ENCODE measurements at places on chromosomes 7 and 10. TPM values are rescaled to one million over a fixed set of nuclear protein-coding genes. Genes with fewer than 3 reads are reported as not detected.

ACTR3C gene
- 6.5 TPM for total RNA-seq

FFAR4 gene
- 0.16 TPM for total RNA-seq

OPN4 gene
- not detected for total RNA-seq

ACSM6 gene
- 0.48 TPM for total RNA-seq

PRKAG2 gene
- total RNA-seq = 37.9 TPM

ZNF518A gene
- 101 TPM for total RNA-seq

PARP12 gene
- total RNA-seq = 33.0 TPM

OR6B1 gene
- not detected for total RNA-seq

GRCh38 chr10:123655751-123656150 is 10.4 kb upstream of the GPR26 start:
- no peak for DNase-seq

DNA sequence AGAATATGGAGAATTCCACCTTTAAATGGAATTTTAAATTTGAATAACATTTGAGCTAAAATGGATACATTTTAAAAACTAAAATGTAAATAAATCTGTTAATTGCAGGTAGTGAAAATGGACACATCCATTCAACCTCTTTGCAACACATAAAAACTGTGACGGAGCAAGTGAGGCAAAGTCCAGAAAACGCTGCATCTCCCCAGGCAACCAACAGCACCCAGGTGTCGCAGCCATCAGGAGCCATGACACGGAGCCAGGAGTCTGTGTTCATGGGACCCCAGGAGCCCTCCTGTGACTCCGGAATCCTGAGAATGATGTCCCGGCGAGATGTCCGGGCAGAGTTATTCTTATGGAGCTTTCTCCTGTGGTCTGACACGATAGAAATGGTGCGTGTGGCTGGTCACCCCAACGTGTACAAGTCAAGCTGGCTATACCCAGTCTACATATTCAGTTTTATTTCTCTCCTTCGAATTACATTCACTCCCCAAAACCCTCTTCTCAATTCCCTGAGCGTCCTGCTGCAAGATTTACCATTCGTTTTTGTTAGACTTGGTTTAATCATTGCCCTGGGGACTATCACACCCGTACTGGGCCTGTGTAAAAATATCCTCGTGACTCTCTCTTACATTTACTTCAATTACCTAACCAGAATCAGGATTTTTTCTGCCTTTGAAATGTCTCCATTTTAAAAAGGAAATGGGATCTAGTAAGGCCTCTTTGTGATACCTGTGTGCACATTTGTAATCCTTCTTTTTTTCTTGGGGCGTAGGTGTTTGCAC is 13.1 kb upstream of the MRC1 start:
- DNase-seq = no peak

GRCh38 chr7:33185786-33186185 is 56.4 kb downstream of the BBS9 start:
- peak; percentile 8 for DNase-seq

DNA sequence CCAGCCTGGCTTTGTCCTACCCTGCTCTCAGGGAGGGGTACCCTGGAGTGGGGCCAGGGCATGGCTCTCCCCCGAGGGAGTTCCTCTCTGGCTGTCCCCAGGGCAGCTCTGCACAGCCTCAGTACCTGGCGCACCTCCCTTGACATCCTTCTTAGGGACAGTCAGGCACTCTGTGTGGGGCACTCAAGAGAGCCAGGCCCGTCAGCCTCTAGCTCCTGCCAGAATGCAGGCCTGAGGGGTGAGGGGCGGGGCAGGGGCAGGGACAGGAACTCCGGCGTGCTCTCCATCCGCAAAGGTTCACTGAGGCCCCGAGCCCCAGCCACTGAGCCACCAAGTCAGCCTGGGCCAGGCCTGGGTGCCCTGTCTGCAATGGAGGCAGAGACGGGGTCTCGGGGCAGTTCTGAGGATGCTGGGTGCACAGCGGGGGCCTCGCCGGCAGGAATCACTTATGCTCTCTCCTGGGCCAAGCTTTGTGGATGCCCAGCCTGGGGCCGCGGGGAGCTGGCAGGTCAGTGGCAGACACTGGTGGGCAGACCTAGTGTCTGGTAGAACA is 10.1 kb downstream of the LIMK1 start:
- no peak for DNase-seq

- no peak for DNase-seq
Observed at GRCh38 chr10:75495434-75496190, 64.2 kb downstream of the LRMDA start.

GRCh38 chr10:68442971-68443370 is 28.8 kb downstream of the DNA2 start:
- DNase-seq = no peak

DNA sequence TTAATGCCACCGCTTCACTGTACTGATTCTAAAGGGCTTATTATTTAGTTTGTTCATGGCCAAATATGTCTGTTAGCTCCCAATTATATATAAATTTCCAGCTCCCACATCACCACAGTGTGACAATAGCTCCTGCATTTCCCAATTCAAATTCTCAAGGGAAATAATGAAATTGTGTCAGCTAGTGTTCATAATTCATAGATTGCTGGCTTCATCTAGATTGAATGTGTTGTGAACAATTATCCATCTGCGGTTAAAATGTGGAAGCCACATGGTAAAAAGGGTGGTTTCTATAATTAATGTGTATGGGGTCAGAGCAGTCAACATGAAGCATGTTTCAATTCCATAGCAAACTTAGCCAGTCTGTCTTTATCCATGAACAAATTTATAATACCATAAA is 154.3 kb downstream of the SEMA3E start:
- DNase-seq = no peak

DNA sequence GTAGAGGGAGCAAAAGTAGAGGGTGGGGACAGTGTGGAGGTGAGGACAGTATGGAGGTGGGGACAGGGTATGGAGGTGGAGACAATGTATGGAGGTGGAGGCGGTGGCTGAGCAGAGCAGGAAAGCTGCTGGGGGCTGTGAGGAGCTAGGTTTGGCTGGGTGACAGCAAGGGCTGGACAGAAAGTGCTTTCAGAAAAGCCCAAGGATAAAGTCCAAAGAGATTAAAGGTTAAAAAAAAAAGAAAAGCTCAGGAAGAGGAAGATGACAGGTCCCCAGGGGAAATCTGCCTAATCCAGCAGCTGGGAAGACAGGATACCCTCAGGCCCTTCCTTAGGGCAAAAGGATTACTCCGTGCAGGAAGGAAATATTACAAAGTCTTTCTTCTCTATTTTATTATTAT is 32.1 kb upstream of the PFKFB3 start:
- DNase-seq = no peak

DNA sequence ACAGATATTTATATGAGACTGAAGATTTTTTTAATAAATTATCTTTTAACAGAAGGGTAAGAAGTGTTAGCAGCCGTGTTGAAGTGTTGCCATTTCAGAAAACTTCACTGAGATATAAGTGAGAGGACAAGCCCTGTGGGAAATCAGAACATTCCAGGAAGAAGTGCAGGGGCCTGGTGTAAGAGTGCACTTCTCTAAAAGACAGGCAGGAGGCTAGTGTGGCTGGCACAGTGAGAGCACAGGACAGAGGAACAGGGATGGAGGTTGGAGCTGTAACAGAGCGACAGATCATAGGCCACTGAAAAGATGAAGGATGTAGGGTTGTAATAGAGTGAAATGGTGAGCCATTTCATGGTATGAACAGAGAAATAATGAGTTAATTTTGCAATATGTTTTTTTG is 608.9 kb downstream of the SORCS1 start:
- DNase-seq = no peak

DNA sequence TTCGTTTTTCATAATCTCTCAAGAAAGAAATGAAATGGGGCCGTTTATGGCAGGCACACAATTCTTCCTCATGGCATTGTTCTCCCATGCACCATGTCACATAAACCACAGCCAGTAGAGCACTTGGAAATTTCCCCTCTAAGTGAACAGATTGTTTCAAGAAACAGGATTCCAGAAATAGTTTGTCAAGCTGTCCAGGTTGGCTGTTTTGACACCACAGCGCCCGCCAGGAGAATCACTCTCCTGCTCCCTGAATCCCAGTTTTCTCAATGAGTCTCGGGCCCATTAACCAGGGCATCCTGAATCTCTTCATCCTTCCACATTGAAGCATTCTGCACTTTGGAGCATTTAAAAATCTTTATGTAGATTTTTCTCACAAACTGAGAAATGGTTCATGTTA is 172.2 kb upstream of the NEBL start:
- no peak for DNase-seq
